ENCODE measurements at places on chromosomes 7 and 10. TPM values are rescaled to one million over a fixed set of nuclear protein-coding genes. Genes with fewer than 3 reads are reported as not detected.

The ENTPD1 gene
- 14.9 TPM for total RNA-seq

- H3K4me3 ChIP-seq: no peak overlapping the region
- no peaks in the 10 kb centered on the region for H3K27me3 ChIP-seq
- no peak overlapping the region for H3K27ac ChIP-seq
- no peaks in the 10 kb centered on the region for H3K4me1 ChIP-seq
- no peaks in the 10 kb centered on the region for H3K36me3 ChIP-seq
Measured at GRCh38 chr10:73262105-73262730, 9.8 kb upstream of the MRPS16 start.

DNA sequence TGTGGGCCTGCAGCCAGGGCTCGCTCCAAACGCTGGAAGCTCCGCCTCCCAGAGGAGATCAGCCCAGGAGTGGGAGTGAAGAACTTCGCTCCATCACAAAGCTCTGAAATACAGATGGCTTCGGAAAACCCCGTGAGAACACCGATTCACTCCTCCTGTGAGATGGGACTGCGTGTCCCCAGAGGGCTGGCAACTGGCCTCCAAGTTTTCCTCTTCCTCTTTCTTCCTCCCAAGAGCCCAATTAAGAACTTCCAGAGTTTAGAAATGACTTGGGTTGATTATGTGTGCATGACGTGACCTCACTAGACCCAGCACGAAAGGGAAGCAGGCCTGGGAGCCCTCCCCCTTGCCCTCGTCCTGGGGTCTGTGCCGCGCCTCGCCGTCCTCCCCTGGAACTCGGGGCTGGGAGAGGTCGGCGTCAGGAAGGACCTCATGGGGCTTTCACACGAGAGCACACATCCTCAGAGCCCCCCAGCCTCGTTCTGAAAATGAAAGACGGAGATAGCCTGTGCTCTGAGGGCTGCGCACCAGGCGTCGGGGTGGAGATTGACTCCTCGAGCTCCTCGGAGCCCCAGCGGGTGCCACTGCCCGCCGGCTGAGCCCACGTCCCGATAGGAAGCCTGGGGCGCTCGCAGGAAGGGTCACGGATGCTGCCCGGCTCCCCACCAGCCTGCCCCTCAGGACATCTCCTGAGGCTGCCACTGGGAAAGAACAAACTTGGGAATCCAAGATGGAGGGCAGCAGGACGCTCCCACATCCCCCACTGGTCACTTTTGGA, 37.8 kb downstream of the PTPRN2 start:
- H3K4me1 ChIP-seq: peaks cover 21% of the 10 kb centered on the region
- H3K4me3 ChIP-seq: no peak overlapping the region
- H3K27ac ChIP-seq: no peak overlapping the region
- H3K36me3 ChIP-seq: no peaks in the 10 kb centered on the region
- H3K27me3 ChIP-seq: peaks cover 15% of the 10 kb centered on the region
- peak; percentile 90 for DNase-seq

GRCh38 chr7:8442814-8443304, 9.4 kb downstream of the NXPH1 start:
- peak; percentile 75 for DNase-seq
- peaks cover 10% of the 10 kb centered on the region for H3K4me1 ChIP-seq
- no peak overlapping the region for H3K4me3 ChIP-seq
- peaks cover 49% of the 10 kb centered on the region for H3K27me3 ChIP-seq

DNA sequence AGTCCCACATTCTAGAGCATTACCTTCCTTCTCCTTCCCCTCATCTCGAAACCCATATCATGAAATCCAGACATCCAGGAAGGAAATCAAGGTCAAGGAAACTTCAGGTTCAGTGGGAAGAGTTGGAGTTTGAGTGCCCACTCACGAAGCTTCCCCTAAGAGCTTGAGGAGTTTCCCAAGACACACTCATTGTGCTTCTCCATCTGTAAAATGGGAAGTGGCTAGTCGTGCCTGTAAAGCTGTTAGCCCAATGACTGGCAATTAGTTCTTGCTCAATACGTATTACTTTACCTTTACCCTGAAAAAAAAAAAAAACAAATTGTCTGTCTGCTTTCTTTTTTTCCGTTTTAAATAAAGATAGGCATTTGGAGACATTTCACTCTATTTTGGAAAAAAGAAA, 42.3 kb downstream of the GPAM start:
- no peak overlapping the region for H3K4me3 ChIP-seq
- H3K4me1 ChIP-seq: peaks cover 10% of the 10 kb centered on the region
- H3K27ac ChIP-seq: no peak overlapping the region
- no peaks in the 10 kb centered on the region for H3K27me3 ChIP-seq

DNA sequence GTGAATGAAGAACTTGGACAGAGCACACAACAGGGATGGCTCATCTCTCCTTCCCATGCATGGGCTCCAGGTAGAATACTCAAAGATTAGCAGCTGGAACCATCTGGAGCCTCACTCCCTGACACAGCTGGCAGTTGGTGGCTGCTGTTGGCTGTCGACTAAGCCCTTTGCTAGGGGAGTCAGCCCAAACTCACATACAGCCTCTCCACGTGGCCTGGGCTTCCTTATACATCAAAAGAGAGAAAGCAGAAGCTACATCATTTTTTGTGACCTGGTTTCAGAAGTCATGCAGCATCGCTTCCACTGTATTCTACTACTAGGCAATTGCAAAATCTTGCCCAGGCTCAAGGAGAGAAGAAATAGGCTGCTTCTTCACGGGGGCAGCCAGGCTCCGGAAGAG, 24.4 kb downstream of the ASNS start:
- peaks cover 5% of the 10 kb centered on the region for H3K36me3 ChIP-seq
- no peak overlapping the region for H3K4me3 ChIP-seq
- no peak for DNase-seq
- H3K27me3 ChIP-seq: no peaks in the 10 kb centered on the region
